Stimulated activated CD8-positive, alpha-beta memory T cell treated with anti-CD3 and anti-CD28 coated beads, Interleukin-7, amount 100 ng/mL, for 4 hours (primary cell): ENCODE measurements at places on chromosomes 5 and 9.

DNA sequence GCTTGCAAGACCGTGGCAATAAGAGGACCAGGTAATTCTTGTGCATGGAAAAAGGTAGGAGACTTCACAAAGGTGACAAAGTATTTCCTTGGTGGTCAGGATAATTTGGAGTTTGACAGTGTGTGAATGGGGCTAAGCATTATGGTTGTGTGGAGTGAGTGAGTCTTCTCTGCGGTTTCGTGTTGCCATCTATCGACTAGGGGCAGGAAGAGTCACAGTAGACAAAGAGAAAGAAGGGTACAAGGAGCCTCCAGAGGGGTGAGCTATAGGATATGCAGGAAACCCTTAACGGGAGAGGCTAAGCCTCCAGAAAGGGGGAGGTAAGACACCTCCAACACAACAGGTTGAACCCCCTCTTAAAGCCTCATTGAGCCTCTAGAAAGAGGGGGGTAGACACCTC, 64.0 kb upstream of the RANBP6 start:
- no peak for DNase-seq

DNA sequence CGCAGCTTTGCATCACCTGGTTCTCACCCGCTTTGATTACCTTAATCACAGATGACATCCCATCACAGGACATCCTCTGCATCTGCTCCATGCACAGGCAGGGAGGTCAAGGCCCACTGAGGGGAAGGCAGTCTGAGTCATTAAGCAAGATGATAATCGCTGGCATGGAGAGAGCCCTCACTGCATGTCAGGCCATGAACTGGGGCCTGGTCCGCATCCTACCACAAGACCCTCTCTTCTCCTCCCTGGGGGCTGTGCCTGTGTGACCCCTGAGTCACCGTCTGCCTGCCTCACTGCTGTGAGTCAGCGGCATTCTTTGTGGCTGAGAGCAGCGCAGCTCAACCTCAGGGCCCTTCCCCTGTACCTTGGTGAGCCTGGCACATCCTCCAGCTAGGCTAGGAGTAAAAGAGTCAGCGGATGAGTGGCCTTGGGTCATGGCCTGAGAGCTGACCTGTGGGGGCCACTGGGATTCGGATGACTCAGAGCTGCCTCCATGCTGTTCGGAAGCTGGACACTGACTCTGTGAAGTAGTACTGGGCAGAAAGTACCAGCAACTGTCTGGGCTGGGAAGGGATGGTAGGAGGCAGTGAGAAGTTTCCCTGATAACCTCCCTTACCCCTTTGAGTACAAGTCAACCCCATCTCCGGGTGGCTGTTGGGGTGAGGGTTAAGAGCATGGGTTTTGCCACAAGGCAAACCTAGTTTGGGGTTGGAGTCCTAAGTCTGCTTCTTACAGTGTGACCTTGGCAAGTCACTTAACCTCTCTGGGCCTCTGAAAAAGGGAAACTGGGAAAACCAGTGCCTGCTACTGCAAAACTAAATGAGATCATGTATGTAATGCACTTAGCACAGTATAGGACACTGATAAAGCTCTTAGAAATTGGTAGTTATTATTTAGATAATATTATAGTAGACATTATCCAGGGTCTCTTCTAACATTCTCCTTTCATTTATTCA, 14.6 kb upstream of the ARSI start:
- no peak for DNase-seq

- no peak for DNase-seq
Observed at GRCh38 chr5:73859696-73860095, 233.7 kb downstream of the ARHGEF28 start.

DNA sequence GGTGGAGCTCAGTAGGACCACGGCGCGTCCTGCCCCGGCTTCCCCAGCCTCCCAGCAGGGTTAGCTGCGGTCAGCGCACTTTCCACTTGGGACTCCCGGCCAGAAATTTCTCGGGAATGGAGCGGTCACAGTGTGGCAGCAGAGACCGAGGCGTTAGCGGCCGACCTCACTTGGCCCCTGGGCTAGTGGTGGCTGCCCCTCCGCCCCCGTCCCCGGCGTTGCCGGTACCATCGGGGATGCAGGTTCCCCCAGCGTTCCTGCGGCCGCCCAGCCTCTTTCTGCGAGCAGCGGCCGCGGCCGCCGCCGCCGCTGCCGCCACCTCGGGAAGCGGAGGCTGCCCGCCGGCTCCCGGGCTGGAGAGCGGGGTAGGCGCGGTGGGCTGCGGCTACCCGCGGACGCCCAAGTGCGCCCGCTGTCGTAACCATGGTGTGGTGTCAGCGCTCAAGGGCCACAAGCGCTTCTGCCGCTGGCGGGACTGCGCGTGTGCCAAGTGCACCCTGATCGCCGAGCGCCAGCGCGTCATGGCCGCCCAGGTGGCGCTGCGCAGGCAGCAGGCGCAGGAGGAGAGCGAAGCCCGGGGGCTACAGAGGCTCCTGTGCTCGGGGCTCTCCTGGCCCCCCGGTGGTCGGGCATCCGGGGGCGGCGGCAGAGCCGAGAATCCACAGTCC, 460 bp downstream of the DMRTA1 start:
- DNase-seq = no peak

DNA sequence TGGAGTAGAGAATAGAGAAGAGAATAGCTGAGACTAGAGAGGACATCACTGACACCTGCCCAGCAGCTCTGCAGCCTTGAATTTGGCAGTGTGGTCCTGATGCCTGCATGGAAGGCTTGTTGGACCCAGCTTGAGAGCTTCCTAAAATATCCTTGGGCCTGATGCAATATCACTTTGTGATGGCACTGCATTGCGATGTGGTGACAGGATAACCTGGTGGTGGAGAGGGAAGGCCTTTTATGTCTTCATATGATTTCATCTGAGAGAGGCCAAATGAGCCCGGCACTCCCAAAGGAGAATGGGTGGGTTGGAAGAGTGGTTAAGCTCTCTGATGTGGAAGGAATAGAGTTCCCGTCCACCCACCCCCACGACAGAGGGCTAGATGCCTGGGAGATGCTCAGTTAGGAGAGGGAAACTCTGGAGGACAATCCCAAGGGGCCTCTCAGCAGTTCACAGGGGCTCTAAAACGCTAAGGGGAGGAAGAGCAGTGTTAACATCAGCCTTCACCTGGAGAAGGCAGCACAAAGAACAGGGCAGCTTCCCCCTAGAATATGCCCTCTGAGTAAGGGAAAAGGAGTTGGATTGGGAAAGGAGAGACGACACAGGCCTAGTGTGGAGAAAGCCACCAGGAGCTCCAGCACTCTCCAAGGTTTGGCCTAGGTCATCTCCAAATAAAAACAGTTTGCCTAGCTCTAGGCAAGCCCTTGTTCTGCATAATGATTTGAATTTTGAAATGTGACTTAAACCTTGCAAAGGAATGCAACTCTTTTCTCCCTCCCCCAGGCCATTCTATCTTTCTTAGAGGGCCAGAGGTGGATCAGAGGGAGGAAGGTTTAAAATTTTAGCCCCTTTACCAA, 99.8 kb upstream of the SSBP2 start:
- no peak for DNase-seq

- no peak for DNase-seq
Observed at GRCh38 chr5:10307206-10308148, at the start of gene CMBL. Gene CMBL, minus strand, starts transcription at chr5:10307902. Its CDS starts 17,140 bp downstream, at chr5:10290762.

GRCh38 chr5:139817970-139818369, 22.4 kb downstream of the PSD2 start:
- no peak for DNase-seq

GRCh38 chr5:142324136-142324870, 518 bp downstream of the SPRY4 start:
- peak; percentile 3 for DNase-seq

DNA sequence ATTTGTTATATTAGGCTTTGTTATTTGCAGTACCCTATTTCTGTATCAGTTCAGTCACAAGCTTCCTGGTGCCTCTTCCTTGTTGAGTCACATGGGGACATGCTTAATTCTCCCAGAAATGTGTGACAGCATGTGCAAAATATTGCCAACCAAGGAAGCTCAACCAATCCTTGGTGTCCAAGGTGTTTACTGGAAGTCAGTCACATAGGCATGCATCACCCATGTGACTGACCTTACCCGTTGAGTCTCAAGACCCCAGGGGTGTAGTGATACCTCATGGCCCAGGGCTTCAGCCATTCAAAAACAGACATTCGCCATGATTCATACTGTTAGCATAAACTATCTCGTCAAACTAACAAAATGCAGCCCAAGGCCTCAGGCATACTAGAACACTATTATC, 9.3 kb upstream of the ANKDD1B start:
- no peak for DNase-seq

DNA sequence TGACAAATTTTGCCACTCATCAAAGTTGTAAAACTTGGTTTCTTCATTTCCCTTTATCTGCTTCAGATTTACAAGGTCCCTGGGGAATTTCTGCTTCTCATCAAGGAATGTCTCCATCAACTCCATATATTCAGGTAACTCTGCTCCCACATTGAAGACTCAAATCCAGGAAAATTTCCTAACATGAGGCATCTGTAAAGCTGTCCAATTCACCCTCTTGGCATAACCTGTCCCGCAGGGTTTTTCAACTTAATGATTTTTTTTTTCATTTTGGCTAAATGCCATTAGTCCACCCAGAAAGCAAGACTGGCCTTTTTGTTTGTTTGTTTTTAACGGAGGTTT, 50.2 kb upstream of the SLC30A5 start:
- DNase-seq = no peak

DNA sequence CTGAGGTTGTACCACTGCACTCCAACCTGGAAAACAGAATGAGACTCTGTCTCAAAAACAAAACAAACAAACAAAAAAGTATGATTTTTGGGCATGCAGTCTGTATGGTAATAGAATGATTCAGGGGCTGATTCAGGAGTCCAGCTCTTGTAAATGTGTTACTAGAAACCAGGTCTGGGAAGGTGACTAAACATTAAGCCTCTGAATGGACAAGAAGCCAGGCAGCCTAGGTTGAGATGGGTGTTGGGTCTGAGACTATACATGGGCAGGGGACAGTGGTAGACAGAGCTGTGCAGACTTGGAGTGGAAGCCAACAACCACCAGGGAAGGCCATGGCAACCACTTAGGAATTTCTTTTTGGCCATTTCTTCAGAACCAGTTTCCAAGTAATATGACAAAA, 64.9 kb upstream of the TLE1 start:
- no peak for DNase-seq

DNA sequence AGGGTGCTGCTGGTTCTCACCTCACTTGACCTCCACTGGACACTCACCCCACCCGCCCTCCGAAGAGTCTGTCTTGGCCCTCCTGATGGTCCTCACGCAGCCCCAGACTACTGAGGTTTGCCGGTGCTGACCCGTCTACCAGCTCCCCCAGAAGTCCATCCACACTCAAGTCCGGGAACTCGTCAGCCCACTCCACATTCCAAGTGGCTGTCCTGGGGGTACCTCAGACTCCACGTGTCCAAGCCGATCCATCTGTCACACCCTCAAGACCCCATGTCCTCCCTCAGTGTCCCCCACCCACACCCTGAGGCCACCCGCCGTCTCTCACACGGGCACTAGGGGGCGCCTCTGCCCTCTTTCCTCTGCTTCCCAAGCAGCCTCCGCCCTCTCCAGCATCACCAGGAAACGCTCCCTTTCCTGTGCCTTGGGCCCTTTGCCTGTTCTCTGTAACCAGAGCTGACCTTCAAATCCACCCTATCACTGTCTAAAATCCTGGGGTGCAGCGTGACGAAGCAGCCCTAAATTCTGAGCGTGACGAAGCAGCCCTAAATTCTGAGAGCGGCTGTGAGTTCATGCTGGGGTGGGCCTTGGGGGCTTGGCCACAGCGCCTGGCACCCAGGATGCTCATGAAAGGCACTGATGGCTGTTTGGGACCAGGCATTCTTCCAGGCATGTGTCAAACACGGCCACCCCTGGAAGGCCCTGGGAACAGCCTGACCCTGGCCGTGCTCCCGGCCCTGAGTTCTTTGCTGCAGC, 95.7 kb downstream of the KCNT1 start:
- no peak for DNase-seq

DNA sequence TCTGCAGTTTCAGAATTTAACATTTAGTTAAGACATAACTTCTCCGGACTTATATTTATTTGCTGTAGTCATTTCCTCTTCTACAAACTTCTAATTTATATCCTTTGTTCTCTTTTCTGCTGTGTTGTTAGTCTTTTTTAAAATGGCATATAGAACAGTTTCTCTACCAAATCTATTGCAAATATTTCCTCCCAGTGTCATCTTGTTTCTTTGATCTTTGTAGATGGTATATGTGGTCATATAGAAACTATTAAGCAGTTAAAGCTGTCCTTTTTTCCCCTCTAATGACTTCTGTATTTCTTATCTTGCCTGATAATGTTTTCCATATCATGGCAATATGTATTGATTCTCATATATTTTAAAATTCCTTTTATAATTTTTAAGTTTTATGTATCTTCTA, 264.5 kb downstream of the MCTP1 start:
- no peak for DNase-seq

- no peak for DNase-seq
Observed at GRCh38 chr5:144196612-144197011, 25.9 kb downstream of the KCTD16 start.

DNA sequence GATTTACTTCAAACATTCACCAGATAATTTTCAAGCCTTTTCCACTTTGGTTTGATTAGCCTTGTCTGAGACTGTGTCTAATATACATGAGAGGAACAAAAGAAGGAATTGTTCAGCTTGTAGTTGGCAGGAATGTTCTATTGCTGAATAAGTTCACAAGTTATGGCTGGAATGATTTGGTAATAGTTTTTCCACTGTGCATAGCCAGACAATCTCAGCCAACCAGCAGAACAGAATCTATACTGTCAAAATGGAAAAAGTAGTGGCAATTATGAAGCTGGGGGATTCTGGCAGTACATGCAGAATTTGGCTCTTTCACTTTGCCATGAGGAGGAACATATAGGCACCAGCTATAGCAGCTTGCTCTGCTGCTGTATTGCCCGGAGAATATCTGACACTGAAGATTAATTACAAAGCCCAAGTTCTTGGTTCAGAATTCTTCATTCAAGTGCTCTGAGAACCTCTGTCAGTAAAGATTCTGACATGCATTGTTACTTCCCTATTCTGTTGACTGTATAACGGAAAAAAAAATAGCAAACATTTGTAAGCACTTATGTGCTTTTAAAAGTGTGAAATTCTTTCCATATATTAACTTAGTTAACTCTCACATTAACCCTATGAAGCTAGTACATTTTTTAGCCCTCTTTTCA, 150.6 kb downstream of the PRR16 start:
- no peak for DNase-seq

DNA sequence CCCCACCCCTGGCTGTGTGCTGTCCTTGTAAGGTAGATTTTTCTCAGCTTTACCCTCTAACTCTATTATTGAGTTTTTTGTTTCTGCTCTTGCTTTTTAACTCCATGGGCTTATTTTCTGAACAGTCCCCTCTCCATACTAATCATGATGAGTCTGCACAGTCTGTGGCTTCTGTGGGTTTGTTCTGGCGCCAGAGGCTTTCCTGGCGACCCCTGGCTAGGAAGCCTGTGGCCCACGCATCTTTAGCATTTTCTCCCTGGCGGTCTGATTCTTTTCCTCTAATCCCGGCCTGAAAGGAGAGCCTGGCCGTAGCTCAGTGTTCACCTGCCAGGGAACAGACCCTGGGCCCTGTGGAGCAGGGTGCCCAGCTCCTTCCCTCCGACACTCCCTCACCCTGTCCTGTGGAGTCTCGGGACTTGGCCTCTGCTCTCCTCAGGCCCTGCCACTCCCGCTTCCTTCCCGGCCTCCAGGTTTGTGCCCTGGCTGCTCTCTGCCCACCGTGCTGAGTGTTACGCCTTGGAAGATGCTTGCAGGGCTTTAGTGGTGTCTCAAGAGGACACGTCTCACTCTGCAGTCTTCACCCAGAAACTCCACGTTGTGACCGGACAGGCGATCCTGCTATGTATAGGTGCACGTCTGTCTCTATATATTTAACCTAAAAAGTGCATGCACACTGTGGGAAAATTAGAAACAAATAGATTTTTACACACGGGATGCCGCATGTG, 31.7 kb upstream of the LRRC14B start:
- DNase-seq = no peak

- no peak for DNase-seq
Observed at GRCh38 chr9:71681708-71682272, 86.5 kb downstream of the CEMIP2 start.

- DNase-seq = no peak
Observed at GRCh38 chr9:89983411-89983810, 378.6 kb downstream of the GADD45G start.
